ENCODE measurements at places on chromosomes 3 and 15. TPM values are rescaled to one million over a fixed set of nuclear protein-coding genes. Genes with fewer than 3 reads are reported as not detected.
A peak's percentile ranks its signal among the peaks of the same experiment; 100 is the strongest.

STRC gene
- total RNA-seq: 0.57 TPM

BNIP2 gene
- 58.0 TPM for total RNA-seq

GOLGA8O gene
- total RNA-seq: not detected

CHST2 gene
- total RNA-seq: 4.7 TPM

C15orf62 gene
- 0.39 TPM for total RNA-seq

VWA5B2 gene
- not detected for total RNA-seq

TMIE gene
- total RNA-seq: 0.93 TPM

PYGO1 gene
- total RNA-seq: not detected

DNA sequence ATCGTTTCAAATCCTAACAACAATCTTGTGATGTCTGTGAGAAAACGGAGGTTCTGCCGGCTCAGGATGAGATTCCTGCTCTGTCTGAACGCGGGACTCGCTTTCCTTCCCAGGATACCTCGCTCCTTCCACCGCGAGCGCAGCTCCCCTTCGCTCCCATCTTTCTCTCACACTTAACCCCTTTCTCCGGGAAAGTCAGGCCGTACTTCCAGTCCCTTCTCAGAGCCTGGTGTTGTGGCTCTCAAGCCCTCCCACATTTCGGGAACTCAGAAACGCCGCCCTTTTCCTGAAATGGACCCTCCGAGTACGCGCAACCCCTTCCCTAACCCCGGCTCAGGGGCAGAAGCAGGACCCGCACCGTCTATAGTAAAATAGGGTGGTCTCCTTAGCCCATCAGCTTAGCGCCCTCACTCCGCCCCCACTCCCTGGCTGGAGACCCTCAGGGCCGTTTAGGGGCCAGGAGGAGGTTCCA, 378 bp upstream of the FEM1B start:
- DNase-seq: no peak

GRCh38 chr15:52071570-52071969, 41.0 kb downstream of the BCL2L10 start:
- no peak for DNase-seq

GRCh38 chr3:183733553-183733952, 36.0 kb downstream of the YEATS2 start:
- no peak for DNase-seq

- DNase-seq: no peak
These were observed 57.2 kb downstream of the SEC22A start for GRCh38 chr3:123258811-123259420.

GRCh38 chr3:138472141-138472825, 37.9 kb downstream of the ESYT3 start:
- DNase-seq: no peak

GRCh38 chr3:15932348-15933300, 134.8 kb upstream of the ANKRD28 start:
- no peak for DNase-seq

DNA sequence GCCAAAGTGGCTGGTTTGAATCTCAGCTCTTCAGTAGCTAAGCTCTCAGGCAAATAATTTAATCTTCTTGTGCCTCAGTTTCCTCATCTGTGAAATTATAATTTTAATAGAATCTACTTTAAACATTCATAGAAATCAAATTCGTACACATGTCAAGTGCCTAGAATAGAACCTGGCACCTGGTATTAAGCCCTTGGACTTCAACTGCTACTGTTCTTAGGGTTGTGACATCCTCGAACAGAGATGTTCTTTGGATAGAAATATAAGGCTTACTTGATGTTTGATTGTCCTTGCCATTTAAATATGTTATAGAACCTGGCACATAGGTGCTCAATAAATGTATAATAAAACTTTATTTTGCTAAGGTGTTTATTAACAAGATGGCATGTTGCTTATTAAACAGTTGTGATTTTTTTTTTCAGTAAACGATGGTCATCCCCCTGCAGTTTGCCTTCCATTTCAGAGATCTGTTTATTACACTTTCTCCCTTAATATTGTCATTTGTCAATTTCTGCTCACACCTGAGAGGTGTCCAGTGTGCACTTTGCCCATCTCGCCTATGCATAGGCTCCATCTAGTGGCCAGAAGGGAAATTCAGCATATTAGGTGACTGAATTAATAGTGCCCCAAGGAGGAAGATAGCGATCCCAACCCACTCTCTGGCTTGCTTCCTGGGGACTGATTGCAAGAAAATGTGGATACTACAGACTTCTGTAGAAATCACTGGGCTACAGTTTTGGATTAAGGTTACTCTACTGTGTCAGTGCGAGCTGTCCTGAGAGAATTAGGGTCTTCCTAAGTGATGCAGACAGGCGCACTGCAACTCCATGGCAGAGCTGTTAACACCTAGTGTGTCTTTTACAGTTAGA, 10.7 kb downstream of the IGF1R start:
- peak; percentile 27 for DNase-seq

- DNase-seq: no peak
These were observed 1153.3 kb downstream of the ROBO1 start for GRCh38 chr3:78614486-78614885.

- no peak for DNase-seq
These were observed 502.2 kb downstream of the PYDC2 start for GRCh38 chr3:191963182-191963581.

- no peak for DNase-seq
These were observed 151.7 kb downstream of the CPNE4 start for GRCh38 chr3:131883086-131883485.

- DNase-seq: no peak
These were observed 66.9 kb downstream of the TLE3 start for GRCh38 chr15:70030851-70031250.

DNA sequence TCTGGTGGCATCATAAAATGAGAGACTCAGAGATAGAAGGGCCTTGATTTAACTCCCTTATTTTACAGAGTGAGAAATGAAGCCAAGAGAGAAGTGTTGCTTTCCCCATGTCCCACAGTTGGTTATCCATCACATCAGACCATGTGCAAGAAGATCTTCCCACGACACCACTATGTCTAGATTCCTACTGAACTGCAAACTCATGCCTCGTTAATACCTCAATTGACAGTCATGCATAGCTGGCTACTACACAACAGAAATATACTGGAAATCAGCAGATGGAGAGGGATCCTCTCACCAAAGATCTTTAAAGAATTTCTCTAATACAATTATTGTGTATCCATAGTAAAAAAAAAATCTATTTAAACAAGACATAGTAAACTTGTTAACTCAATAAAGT, 33.3 kb downstream of the PEAK1 start:
- no peak for DNase-seq

- no peak for DNase-seq
These were observed 67.2 kb downstream of the CGNL1 start for GRCh38 chr15:57443486-57443885.
